ENCODE measurements at places on chromosomes 1 and 21.

DNA sequence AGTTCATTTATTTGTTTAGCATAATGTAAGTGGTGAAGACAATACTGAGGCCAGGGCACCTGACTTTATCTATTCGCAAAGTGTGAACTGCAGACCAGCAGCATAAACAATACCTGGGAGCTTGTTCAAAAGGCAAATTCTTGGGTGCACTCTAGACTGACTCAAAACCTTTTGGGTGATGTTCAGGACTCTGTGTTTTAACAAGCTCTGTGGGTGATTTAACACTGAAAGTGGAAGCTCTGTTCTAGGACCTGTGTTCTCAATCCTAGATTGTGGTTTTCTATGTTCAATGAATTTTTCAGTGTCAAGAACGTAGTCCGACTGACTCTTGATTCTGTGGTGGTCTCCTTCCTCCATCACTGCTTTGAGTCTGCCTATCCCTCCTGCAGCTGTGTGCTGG lies 71.9 kb downstream of the GPR88 start:
- no peak for DNase-seq

- no peak for DNase-seq
Measured at GRCh38 chr1:53959664-53960250, 13.6 kb downstream of the LRRC42 start.

- DNase-seq, result no peak
Measured at GRCh38 chr21:45598109-45598508, 45.4 kb upstream of the PCBP3 start.

- DNase-seq, result no peak
Measured at GRCh38 chr1:18142471-18142870, 34.9 kb downstream of the IGSF21 start.

DNA sequence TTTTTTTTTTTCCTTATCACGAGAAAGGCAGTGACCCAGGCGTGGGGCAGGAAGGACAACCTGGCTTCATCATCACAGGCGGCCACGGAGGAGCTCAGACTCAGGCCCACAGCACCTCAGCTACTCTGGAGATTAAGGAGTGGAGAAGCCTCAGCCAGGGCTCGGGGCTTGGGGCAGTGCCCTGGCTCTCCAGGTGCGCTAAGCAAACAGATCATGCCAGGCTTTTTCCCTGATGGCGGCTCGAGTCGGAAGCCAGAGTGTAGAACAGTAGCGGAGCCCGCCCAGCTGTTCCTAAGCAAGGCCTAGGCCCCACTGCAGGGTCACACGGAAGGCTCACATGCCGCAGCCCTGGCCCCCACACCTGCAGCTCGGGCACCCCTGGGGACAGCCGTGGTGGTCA lies 70.7 kb downstream of the AGPAT3 start:
- no peak for DNase-seq

DNA sequence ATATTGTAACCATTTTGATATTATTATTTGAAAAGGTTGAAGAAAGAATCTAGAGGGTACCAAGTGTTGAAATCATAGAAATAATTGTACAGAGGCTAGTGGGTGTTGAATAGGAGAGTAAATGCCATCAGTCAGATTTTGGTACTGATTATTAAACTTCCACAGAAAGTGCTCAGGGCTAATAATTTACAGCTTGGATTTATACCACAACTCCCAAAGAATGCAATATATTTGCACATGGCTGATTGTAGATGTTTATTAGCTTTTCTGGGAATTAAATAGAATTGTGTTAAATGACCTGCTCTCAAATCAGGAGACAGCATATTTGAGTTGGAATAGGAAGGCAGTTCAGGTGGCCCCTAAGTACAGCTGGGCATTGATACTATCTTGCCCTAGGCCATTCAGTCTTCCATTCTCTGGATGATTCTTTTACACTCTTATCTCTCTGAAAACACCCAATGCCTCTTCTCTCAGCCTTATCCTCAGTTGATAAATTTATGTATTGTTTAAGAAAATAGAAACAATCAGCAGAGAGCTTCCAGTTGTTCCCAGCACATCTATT lies 63.7 kb downstream of the ERICH3 start:
- DNase-seq, result no peak

GRCh38 chr1:10598389-10598702 lies 123.6 kb downstream of the PEX14 start:
- no peak for DNase-seq

- DNase-seq, result peak; percentile 71
Measured at GRCh38 chr1:246631426-246631825, 65.2 kb downstream of the CNST start.

GRCh38 chr1:160097151-160097910 lies 1.1 kb downstream of the IGSF8 start:
- DNase-seq, result no peak

GRCh38 chr1:118381197-118381869 lies 196.3 kb upstream of the SPAG17 start:
- DNase-seq, result no peak

DNA sequence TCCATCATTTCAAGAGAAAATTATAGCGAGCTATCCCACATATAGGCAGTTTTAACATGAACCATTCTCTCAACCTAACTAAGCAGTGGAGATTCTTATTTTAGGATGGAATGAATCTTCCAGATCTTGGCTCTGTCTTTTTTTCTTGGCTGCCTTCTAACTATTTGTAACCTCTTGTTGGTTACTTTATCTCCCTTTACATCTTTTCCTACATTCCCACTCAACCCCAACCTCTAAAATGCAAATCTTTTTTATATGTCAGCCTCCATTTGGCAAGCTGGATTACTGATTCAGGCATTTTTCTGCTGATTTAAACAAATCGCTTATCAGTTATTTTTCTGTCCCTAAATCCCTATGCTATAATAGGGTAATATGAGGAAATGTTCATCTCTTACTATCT lies 46.9 kb upstream of the LHX8 start:
- DNase-seq, result peak; percentile 39

GRCh38 chr1:26942656-26943055 lies 17.6 kb downstream of the KDF1 start:
- no peak for DNase-seq

GRCh38 chr21:34999397-34999941 lies 49.6 kb downstream of the RUNX1 start:
- no peak for DNase-seq

GRCh38 chr1:26824731-26825130 lies 1.8 kb upstream of the ZDHHC18 start:
- DNase-seq, result no peak

DNA sequence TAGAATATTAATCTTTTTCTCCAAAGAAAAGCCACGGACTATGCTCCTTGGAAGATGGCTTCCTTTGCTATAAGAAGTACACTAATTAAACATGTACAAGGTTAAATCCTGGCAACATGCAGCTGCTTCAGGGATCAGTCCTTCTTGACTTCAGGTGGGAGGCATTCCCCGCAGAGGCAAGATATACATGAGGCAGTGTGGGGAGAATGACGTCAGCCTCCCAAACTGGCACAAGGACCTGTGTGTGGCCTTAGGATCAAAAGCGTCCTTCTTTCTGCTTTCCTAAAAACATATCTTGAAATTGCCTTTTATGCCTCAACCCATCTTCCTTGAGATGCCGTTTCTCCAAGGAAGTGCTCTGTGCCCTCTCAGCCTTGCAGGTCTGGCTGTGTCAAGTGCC lies 90.3 kb downstream of the WLS start:
- no peak for DNase-seq

DNA sequence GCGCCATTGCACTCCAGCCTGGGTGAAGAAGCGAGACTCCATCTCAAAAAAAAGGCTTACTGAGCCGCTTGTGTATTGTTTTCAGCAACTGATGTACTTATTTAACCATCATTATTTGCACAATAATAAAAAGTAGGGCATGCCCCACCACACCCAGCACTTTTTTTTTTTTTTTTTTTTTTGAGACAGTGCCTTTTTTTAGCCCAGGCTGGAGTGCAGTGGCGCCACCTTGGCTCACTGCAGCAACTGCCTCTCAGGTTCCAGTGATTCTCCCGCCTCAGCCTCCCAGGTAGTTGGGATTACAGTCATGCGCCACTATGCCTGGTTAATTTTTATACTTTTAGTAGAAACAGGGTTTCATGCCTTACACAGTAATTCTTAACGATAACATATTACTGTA lies 12.2 kb upstream of the TRNAU1AP start:
- no peak for DNase-seq

All from adipocyte (in vitro differentiated cells).